ENCODE measurements at places on chromosomes 7 and 10.

- no peak for DNase-seq
Measured at GRCh38 chr10:59593768-59594167, 115.9 kb downstream of the SLC16A9 start.

- DNase-seq = no peak
Measured at GRCh38 chr7:49791088-49791741, 17.8 kb downstream of the VWC2 start.

- DNase-seq = no peak
Measured at GRCh38 chr7:25753837-25754236, 398.2 kb upstream of the NFE2L3 start.

DNA sequence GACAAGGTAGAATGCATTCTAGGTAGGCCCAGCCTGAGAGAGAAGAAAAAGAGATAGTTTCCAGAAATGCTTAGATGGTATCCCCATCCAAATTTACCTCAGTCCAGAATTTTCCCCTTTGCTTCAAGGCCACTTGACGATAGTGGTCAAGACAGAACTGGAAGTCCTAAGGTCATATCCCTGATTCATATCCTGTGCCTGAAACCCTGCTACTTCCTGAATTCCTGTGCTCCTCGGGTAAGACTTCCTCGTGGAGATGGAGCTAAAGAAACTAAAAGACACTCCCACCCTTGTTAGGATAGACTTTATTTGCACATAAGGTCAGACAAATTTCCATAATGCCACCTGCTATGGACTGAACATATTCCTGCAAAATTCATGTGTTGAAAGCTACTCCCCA, 175.9 kb downstream of the EVX1 start:
- DNase-seq = no peak

- no peak for DNase-seq
Measured at GRCh38 chr7:112669306-112669705, 120.9 kb downstream of the TMEM168 start.

- DNase-seq = no peak
Measured at GRCh38 chr7:105016068-105016708, 2.2 kb downstream of the KMT2E start.

DNA sequence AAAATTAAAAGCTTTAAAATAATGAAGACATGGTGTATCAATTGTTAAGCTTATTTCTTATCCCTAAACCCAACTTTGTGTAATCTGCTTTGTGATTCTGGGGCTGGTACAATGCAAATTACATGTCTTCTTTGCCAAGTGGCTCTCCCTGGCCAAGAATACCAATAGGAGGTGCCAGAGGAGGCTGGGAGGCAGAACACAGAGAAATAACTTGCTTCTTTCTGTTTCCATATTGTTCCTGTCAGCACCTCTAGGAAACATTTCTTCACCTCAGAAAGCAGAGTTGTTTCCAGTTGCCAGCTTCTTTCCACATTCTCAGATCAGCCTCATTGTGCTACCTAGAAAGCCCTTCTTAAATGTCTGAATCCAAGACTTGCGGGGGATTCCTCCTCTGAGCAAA, 174.4 kb downstream of the MDFIC start:
- DNase-seq = no peak

GRCh38 chr7:8035647-8036518, 67.3 kb downstream of the GLCCI1 start:
- no peak for DNase-seq

GRCh38 chr7:2205036-2205780, 27.5 kb downstream of the MAD1L1 start:
- no peak for DNase-seq

- DNase-seq = no peak
Measured at GRCh38 chr10:101655570-101655969, 39.4 kb downstream of the FBXW4 start.

DNA sequence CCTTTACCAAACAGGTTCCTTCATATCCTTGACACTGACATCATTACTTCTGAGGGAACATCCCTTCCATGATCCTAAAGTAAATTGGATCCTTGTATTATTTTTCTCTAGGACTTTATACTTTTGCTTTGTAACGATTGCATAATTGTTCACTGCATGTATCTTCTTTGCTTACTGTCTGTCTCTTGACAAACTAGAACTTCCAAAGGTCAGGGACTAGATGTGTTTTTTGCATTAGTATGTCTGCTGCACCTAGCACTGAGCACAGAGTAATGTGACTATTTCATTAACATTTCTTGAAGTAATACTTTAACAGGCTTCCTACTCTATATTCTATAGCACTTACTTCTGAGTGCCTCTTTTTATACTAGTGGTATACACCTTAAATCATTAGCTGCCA, 976.6 kb upstream of the SORCS1 start:
- no peak for DNase-seq

GRCh38 chr7:35985126-35985754, 167.8 kb upstream of the EEPD1 start:
- DNase-seq = peak; percentile 86

GRCh38 chr10:121460733-121461132, 137.5 kb downstream of the FGFR2 start:
- no peak for DNase-seq

GRCh38 chr10:4018054-4018511, 233.1 kb upstream of the KLF6 start:
- no peak for DNase-seq

DNA sequence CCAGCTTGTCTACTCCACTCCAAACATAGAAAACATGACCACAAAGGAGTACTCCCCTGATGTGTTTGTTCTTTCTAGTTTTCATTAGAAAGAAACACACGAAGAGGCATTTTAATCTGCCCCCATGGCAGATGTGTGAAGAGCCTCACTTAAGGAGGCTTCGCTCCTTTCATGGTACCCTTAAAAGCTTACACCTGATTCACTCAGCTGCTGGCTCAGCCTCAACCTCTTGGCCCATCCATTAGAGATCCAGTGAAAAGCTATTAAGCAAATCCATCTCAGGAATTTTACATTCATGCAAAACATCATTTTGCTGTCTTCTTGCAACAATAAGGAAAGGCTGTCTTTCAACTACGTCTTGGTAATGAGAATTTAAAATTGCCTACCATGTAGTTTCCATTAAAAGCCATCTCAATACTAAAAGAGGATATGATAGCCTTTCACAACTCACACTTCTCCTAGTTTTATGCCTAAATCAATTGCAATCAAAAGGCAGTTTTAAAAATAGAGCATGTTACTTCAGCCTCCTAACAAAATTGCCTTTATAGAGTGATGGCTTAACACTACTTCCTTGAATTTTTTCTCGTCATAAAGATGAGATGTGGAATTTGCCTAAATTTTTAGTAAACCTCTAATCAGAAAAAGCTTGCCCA, 22.7 kb downstream of the MACC1 start:
- no peak for DNase-seq

Data from upper lobe of left lung (tissue), 6 donors.